ENCODE measurements at places on chromosomes 13 and 19. TPM values are rescaled to one million over a fixed set of nuclear protein-coding genes. Genes with fewer than 3 reads are reported as not detected.

The ZNF610 gene
- total RNA-seq: 2.2 TPM

The POU2F2 gene
- 5.7 TPM for total RNA-seq

The LILRB4 gene
- 0.81 TPM for total RNA-seq

The GFY gene
- not detected for total RNA-seq

The ZNF534 gene
- total RNA-seq: under 0.01 TPM

DNA sequence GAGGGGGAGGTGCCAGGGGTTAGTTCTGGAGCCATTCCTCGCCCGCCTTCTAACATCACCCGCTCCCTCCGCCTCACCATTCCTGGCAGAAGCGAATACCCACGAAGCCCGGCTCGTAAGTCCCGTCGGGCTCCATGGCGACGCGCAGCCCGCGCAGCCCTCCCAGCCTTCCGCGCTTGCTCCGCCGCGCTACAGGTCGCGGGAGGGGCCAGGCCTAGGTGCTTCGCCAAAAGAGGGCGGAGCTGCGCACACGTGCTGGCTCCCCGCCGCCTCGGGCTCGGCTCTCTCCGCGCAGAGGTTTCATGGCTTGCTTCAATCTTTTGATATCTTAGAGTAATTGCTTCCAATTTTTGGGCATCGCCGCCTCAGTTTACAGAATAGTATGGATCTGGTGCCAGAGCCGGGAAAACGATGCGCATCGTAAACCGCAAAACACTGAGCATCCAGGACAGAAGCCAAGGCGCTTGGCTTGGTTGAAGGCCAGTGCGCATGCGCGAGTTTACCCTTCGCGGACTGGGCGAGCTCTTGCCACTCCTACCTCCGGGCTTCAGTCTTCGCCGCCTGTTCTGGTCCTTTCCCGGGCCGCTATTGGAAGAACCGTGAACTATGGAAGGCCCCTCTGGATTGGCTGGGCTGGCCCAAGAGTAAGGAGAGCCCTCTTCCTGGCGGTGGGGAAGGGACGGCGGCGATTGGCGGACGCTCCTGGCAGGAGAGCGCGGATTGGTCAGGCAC is at the start of gene POLR2I:
TSS of gene POLR2I (minus strand) at position 155 of the 732 bp plus-strand sequence. CDS start at position 136, 19 bp downstream.
- DNase-seq: peak; percentile 98

GRCh38 chr19:14081797-14082674 is 3.5 kb downstream of the C19orf67 start:
- no peak for DNase-seq

DNA sequence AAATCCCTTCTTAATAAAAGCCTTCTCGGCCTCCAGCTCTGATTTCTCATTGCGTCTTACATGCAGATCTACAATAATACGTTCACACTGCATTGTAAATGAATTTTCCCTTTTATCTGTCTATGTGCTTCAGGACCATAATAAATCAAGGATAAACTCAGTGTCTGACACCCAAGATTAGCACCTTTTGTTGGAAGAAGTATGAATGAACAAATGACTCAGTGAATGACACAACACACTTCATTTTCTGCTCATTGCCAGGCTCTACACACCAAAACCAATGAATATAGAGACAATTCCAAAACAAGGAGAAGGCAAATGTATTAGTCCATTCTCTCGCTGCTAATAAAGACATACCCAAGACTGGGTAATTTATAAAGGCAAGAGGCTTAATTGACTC is 1224.4 kb downstream of the EFNB2 start:
- DNase-seq: no peak

- no peak for DNase-seq
These were observed 21.5 kb downstream of the EPN1 start for GRCh38 chr19:55696301-55697068.

DNA sequence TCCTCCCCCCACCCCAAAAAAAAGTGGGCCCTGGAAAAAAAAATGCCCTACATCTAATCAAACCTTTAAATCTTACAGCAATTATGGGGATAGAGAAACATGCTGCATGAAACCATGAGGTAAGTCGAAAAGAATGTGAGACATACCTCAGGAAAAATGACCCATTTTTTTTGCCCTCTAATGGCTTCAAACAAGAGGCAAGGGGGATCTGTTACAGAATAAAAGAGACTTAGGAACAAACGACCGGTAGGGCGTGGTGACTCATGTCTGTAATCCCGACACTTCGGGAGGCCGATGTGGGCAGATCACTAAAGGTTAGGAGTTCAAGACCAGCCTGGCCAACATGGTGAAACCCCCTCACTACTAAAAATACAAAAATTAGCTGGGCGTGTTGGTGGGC is 8.4 kb downstream of the RGL3 start:
- DNase-seq: no peak

GRCh38 chr19:55504252-55504603 is 16.0 kb downstream of the SSC5D start:
- no peak for DNase-seq

DNA sequence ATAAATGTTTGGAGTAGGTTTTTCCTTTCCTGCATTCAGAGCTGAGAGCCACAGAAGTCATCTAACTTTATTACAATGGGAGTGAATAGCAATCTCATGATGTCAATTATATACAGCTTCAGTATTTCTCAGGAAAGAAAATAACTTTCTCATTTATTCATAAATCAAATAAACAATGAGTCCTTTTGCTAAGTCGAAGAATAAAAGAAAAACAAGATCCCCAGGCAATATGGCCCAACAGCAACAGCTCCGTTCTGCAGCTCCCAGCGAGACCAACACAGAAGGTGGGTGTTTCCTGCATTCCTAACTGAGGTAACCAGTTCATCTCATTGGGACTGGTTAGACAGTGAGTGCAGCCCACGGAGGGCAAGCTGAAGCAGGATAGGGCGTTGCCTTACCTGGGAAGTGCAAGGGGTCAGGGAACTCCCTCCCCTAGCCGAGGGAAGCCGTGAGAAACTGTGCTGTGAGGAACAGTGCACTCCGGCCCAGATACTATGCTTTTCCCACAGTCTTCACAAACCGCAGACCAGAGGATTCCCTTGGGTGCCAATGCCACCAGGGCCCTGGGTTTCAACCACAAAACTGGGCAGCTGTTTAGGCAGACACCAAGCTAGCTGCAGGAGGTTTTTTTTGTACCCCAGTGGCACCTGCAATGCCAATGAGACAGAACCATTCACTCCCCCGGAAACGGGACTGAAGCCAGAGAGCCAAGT is 128.2 kb downstream of the SLITRK1 start:
- DNase-seq: no peak

DNA sequence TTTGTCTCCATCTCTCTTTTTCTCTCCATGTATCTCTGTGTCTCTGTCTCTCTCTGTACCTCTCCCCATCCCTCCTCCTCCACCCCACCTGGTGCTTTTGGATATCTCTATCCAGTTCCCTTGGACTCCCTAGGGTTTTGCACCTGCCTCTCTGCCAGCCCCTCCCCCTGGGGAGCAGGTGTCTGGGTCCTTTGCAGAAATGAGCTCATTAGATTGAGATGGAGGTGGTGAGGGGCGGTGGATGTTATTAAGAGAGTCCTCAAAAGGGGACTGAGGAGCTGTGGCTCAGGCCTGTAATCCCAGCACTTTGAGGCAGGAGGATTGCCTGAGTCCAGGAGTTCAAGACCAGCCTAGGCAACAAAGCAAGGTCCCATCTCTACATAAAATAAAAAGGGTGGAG is 2.1 kb downstream of the KCNN4 start:
- no peak for DNase-seq

GRCh38 chr19:28288572-28289264 is 924.2 kb downstream of the UQCRFS1 start:
- no peak for DNase-seq

GRCh38 chr13:78198821-78199220 is 280.2 kb upstream of the EDNRB start:
- no peak for DNase-seq

All from hematopoietic multipotent progenitor cell (in vitro differentiated cells).